ENCODE measurements at places on chromosomes 2 and 18.
A peak's percentile ranks its signal among the peaks of the same experiment; 100 is the strongest.

DNA sequence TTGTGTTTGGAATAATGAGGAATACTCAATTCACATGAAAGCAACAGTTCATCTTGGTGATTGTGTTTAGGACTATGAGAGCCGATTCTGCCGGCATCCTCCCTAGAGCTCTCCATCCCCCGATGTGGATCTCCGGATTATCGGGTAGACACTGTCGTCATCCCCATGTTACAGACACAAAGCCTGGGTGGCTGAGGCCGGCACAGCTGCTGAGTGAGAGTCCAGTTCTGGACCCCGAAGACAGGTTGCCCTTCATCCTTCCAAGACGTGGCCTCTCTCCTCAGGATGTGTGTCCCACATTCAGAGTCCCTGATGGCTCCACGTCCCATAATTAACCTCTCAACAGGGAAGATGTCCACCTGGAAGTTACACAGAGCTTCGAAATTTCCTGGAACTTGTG lies 129.3 kb downstream of the HDAC4 start:
- no peak for DNase-seq

DNA sequence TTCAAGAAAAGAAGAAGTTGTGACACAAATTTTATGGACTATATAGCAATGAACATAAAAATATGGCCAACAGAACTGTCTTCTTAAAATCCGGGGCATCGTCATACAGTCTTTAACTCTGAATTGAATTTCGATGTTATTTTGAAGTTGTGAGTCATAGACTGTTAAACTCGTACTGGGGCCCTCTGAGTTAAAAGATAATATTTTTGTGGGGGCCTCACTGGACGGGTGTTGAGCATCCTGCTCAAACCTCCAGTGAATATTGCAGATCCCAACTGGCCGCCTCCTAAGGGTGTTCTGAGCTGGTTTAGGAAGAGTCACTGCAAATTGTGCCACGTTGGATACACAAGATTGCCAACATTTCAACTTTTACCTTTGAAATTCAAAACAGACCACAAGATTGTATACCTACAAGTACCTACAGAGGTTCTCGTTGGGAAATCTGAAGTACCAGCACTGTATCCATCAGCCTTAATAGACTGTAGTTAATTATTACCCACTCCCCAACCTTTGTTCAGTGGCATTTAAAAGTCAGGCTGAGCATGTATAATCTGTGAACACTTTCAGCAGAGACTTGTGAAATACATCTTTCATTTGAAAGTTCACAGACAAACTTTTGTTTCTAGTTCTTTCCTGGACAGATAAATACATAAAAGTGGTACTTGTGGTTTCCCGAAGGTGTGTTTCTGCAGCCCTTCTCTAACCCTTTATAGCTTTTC lies 27.8 kb downstream of the KLHL23 start:
- DNase-seq, result no peak

GRCh38 chr2:99857867-99858444 lies 284.4 kb downstream of the AFF3 start:
- no peak for DNase-seq

DNA sequence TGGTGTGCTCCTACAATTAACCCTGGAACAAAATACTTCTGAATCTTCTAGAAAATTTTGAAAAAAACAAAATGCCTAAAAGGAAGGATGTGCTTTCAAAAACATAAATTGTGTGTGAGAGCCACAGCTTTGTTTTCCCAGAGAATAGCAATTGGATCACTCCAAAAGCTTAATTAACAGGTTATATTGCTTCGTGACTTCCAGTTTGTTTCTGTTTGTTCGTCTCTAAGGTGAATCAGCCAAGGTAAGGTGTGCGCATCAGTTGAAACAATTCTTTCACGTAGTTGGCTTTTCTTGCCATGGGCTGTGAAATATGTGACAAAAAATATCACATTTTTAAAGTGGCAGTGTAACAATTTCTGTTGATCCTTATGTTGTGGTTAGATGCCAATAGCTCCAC lies 90.3 kb upstream of the BARD1 start:
- no peak for DNase-seq

DNA sequence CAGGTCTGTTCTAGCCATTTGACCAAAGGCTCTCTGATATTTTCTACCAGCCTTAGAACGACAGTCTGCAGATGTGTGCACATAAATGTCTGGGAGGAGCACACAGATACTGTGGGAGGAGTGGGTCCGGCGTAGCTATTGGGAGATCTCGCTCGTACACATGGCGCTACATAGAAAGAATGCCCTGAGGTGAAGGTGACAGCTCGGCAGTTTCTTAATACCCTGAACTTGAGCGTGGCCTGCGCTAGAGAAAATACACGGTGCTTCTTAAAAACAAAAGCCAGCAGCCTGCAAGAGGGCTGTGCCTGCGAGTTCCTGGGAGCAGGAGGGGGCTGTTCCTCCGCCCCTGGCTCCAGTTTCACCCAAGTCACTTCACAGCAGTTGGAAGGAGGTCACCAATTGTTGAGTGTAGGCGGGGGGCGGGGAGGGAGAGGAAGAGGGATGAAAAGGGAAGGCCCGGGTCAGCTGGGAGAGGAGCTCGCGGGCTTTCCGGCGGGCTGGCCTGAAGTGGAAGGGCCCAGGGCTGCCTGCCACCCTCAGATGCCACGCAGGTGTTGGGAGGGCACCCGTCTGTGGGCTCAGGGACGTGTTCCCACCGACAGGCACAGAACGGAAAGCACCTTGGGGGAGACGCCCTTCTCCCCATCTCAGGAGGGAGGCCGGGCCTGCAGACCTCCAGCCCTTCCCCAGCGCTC lies 124.7 kb upstream of the ZNF516 start:
- no peak for DNase-seq

DNA sequence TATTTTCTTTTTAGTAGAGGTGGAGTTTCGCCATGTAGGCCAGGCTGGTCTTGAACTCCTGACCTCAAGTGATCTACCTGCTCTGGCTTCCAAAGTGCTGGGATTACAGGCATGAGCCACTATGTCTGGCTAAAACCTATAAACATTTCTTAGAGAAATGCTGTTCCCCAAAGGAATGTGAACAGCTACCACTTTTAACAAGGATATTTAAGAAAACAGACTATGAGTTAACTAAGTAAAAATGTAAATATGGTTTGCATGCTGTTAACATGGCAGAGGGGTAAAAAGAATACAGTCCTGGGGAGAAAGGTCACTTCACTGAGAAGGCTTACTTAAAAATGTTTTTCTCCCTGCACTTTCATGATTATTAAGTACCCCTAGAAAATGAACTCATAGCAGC lies 57.1 kb downstream of the SLC16A14 start:
- DNase-seq, result no peak

- DNase-seq, result peak; percentile 33
Observed at GRCh38 chr2:199228887-199229819, 228.6 kb downstream of the SATB2 start.

- DNase-seq, result no peak
Observed at GRCh38 chr2:149652526-149652925, 65.0 kb upstream of the MMADHC start.

GRCh38 chr2:231294571-231295362 lies 96.3 kb downstream of the ARMC9 start:
- no peak for DNase-seq

- DNase-seq, result no peak
Observed at GRCh38 chr2:113157897-113158753, 15.6 kb upstream of the PSD4 start.

- no peak for DNase-seq
Observed at GRCh38 chr18:54033052-54033451, 191.4 kb downstream of the MBD2 start.

DNA sequence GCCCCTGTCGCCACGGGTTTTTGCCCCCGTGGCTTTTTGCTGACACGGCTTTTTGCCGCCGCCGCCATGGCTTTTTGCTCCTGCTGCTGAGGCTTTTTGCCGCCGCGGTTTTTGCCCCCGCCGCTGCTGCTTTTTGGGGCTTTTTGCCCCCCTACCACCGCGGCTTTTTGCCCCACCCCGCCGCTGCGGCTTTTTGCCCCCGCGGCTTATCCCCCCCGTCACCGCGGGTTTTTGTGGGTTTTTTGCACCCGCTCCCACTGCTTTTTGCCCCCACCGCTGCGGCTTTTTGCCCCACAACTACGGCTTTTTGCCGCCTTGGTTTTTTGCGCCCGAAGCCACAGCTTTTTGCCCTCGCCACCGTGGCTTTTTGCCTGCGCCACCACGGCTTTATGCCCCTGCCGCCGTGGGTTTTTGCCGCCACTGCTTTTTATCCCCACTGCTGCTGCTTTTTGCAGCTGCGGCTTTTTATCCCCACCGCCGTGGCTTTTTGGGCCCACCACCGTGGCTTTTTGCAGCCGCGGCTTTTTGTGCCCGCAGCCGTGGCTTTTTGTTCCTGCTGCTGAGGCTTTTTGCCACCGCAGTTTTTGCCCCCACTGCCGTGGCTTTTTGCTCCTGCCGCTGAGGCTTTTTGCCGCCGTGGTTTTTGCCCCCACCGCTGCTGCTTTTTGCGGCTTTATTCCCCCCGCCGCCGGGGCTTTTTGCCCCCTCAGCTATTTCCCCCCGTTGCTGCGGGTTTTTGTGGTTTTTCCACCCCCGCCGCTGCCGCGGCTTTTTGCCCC lies 2798.0 kb upstream of the TEKT4 start:
- no peak for DNase-seq

DNA sequence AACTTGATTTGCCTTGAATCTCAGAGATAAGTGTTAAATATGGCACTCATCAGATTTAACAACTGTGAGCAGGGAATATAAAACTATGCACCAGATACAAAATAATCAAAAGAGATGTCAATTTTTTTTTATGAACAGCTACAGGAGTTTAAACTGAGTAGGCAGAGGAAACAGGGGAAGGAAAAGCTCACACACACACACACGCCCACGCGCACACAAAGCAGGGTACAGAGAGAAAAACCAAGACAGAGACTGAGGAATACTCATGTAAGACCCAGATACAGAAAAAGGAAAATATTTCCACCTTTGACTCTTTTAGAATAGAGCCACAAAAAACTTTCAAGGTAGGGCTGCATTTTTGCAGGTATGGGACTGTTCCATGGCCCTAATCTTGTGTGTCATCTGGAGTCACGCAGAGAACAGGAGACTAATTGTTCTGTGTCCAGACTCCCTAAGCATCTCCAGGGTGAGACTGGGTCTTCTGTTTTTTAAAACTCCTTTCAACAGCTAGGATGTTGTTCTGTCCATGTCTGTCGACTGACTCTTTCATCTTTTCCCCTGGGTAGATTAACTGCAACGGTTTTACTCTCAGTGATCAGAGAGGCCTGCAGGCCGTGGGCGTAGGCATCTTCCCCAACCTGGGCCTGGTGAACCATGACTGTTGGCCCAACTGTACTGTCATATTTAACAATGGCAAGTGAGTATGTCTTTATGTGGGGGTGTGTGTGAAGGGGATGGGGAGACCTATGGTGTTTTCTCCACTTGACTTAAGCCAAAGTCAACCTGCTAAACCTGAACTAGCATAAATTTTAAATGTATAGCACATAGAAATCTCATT lies 23.0 kb downstream of the SMYD1 start:
- no peak for DNase-seq

DNA sequence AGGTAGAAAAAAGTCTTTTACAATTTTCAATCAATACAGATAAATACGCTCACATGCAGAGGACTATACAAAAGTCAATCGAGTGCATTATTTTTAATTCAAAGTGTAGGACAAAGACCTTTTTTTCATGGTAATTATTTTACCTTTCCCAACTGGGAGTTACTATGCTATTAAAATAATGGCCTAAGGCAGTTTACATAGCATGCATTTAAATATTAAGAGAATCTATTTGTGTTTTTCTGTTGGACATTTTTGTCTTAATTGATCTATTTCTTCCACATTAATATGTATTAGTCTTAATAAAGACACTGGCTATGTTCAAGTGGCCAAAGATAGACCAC lies 130.2 kb upstream of the MAP3K20 start:
- DNase-seq, result no peak

- no peak for DNase-seq
Observed at GRCh38 chr2:161905389-161906046, 168.5 kb downstream of the DPP4 start.

DNA sequence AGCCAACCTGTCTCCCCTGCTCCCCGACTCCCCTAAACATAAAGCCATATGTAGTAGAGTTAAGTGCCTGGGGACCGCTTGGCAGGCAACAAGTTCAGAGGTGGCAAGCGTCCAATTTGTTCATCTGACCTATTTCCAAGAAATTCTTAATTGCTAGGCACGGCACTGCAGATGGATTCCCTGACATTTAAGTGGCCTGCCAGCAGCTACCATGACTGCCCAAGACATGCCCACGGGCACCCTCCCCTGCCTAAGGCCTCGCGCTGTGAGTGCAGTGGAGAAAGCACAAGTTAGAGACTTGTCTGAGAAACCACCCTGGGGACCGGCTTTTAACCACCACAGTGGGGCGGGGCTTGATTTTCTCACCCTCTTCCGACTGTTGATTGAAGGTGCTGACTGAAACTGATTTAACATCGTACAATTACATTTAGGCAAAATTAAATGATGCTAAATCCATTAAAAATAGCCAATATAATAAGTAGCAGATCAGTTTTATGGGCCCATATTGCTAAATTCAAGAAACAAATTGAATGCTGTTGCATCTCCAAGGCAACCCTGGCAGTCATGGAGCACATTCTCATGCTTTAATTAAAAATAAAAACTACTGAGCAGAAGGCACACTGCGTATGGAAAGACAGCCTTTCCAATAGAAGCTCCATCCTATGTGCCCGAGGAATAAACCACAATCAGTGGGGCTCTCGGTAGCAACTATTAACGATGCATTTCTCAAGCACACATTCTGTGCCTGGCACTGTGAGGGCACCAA lies 163.6 kb upstream of the ACAA2 start:
- DNase-seq, result peak; percentile 74

GRCh38 chr2:201600906-201601305 lies 42.4 kb downstream of the TMEM237 start:
- no peak for DNase-seq

DNA sequence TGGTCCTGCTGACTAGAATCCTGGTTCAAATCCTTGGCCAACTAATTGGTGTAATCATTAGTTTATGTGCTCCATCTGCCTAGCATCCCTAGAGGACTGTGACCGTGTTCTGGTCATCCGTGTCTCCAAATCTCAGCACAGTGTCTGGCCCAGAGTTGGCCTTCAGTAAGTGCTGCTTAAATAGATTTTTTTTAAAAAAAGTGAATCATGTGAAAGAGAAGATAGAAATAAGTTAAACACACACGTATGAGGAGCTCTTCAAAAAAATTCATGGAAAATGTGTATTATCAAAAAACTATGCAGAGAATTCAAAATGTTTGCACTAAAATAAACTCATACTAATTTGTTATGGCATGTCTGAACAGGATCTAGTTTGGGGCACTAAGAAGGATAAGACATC lies 129.3 kb upstream of the TLK1 start:
- no peak for DNase-seq

- DNase-seq, result peak; percentile 8
Observed at GRCh38 chr2:32135409-32135808, 30.3 kb upstream of the SLC30A6 start.

GRCh38 chr18:79988071-79988450 lies 302 bp downstream of the TXNL4A start:
- no peak for DNase-seq
